CD8-positive, alpha-beta memory T cell (primary cell): ENCODE measurements at places on chromosomes 12 and 14.

DNA sequence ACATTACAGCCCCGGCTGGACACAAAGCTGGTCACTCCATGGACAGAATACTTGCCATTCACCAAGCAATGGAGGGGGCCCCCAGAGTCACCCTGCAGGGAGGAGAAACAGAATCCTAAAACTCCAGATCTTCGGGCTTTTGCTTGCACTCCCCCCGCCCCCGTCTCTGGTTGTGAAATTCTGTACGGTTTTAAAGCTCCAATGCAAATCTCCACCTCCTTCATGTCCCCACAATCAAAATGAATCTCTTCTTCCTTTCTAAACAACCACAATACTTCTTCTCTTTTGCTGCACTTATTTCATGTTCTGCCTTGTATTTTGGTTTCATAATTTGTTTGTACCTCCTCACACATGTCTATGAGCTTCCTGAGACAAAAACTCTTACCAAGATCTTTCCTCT is 5.8 kb upstream of the BIN2 start:
- DNase-seq = no peak

GRCh38 chr14:75645056-75645455 is 15.6 kb downstream of the ERG28 start:
- DNase-seq = no peak

DNA sequence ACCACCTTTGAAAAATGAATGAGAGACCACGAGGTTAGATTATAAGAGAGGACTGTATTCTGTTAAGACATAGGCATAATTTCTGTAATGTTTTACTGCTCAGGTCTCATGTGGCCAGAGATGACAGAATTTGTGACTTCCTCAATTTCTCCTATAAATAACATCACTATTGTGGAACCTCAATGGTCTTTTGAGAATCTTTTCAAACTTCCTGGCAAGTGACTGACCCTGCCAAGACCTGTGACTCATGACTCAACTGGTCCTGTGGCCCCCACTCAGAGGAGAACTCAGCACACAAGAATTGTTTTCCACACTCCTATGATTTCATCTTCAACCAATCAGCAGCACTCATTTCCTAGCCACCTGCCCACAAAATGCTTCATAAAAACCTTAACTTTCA is 508.2 kb upstream of the ATP2B1 start:
- no peak for DNase-seq

DNA sequence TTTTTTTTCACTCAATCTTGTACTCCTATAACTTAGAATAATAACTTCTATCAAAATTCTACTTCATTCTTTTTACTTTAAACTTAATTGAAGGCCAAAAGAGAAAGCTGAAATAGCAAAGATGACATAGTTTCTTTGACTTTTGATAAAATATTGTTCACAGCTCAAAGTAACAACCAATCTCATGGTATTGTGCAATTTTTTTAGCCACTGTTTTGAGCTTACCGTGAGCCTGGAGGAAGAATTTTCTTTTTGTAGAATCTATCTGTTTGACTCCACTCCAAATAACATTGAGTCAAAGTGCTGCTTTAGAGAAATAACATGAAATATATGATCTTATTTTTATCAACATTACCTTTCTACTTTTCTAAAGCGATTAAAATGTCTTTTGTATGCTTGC is 903.9 kb upstream of the FOXG1 start:
- DNase-seq = no peak

DNA sequence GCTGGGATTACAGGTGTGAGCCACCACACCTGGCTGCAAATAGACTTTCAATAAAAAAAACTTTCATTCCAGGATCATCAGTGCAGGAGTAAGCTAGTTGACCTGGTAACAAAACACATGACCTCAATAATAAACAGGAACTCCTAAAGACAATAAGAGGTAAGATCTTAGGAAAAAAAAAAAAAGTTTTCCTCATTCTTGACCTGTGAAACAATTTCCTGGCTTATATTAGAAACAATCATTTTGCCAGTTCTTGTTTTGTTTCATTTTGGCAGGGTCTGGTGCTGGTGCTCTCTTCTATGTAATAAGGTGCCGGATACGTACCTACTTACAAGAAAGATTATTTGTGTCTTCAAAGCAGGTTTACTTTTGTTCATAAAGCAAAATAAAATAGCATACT is 90.6 kb upstream of the AMN1 start:
- no peak for DNase-seq

DNA sequence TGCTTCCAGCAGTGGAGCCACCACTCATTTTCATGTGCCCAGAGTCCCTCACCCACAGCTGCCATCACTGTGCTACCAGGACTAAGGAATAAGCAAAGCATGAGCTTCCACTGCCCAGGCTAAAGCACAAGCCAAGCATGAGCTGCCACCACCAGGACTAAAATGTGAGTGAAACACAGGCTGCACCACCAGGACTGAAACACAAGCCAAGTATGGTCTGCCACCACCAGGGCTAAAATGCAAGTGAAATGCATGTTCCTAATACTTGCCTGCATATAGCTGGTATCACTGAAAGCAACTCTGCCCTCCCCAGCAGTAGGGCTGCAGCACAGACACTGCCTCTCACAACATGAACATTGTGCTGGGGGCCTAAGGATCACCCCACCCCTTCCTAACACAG is 30.0 kb downstream of the CEP83 start:
- no peak for DNase-seq

DNA sequence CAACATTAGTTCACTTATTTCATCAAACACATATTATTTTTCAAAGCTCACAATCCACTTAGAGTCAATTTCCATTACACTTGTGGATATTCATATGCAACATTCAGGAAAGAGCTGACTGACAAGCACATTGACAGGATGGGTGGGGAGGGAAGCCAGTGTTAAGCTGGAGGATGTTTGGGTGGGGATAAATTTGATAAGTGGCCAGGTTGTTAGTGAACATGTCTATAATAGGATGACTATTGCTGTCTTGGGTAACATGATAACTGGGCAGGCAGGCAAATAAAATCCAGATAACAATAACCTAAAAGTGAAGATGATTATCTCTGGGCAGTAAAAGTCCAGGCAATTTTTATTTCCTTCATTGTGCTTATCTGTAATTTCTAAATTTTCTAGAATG is 73.8 kb upstream of the OSBPL8 start:
- no peak for DNase-seq

DNA sequence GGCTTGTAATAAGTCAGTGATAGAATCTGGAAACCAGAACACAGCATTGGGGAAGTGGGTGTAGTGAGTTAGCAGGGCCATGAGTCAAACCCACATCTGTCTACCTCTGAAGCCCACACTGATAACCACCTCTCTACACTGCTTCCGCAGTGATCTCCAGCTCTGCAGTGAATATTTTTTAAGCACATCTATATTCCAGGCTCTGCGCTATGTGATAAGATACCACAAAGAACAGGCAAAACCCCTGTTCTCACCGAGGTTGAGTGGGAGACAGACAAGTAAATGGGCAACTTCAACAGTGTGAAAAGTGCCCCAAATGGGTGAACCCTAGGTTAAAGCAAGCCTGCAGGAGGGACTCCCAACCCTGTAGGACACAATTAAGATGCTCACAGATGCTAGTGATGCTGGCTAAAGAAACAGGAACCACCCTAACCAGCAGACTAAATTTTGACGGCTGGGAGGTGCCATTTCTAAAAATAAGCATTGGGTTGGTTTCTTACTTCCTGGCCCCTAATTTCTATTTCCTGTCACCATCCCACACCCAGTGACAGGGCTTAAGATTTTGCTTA is 375.0 kb downstream of the DPF3 start:
- DNase-seq = peak; percentile 55

DNA sequence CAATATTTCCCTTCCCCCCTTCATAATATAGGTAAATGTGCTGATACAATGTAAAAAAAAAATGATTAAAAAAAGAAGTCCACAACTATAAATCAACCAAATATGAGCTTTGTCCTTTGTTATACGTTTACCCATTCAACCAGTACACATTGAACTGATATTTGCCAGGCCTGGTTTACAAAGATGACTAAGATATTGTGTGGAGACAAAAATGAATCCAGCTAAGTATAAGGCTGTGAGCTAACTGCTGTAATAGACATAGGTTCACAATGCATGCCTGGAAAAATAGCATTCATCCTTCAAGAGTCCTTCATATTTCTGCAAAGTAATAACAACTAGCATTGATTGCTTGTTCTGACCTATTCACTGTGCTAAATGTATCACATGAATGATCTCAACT is 6.9 kb downstream of the C12orf56 start:
- DNase-seq = no peak

GRCh38 chr12:29726321-29726692 is 57.4 kb downstream of the TMTC1 start:
- DNase-seq = no peak

DNA sequence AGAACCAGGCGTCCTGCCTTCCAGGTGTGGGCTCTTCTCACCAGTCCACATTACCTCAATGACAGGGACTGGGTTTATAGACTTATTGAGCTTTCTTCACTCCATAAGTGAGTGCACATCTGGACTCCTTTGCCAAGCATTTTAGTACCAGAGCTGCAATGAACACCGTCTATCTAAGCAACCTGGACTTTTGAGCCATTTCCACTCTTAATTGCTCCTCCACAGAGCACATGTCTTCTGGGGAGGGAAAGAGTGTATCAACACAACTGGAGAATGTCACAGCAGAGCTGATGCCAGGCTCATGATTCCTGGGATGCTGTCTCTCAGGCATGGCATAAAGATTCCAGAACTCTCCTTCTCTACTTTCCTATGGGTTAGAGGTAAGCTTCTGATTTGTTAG is 43.0 kb upstream of the BDKRB2 start:
- no peak for DNase-seq

DNA sequence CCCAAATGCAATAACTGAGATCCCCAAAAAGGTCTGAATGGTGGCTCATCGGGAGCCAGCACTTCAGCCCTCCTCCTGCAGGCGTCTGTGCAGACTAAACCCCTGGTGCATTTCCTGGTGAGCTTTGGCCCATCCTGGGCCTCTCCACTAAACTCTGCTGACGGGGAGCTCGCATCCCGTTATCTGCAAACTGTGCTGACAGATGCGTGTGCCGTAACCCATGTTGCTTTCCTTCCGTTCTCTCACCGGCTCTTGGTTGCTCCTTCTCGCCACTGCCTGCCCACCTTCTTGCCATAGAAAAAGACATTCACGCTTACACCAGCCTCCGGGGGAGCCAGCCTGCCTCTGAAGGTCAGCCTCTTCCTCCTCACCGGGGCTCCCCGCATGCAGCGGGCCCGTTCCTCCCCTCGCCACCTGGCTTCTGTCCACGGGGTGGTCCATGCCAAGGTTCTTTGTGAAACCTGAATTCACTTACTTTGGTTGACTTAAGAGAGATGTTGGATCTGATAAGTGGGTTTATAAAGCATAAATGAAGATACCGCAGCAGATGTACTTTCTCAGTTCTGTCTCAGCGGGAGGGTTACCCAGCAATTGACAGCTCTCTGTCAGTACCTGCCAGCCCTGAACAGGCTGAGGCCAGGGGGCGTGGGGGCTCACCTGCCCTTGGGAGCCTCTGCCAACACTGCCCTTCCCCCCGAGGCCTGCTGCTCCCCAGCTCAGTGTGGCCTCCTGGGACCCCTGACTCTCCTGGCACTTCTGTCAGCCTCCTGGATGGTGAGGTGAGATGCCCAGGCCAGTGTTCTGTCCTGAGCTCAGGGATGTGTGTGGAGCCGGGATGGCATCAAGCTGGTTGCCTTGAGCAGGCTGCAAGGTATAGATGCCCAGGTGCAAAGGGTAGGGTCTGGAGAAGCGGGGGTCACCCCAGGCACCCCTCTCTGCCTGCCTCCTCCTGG is 14.2 kb downstream of the ZFYVE21 start:
- no peak for DNase-seq

DNA sequence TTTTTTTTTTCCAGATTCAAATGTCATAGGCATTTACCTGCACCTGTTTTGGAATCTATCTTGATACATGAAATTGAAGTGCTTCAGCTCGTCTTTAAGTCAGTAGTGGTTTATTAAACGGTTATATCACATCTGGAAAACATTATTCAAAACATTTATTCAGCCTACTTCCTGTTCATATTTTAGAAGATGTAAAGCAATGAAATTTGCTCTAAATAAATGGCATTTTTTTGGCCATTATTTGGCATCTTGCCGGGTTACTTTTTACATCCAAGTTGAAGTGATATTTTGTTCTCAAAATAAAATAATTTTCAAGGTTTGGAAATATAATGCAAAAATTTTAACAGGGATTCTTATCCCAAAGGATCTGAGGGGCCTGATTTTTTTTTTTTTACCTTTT is 103.1 kb downstream of the EML1 start:
- no peak for DNase-seq
